ENCODE measurements at places on chromosomes 6 and 20. TPM values are rescaled to one million over a fixed set of nuclear protein-coding genes. Genes with fewer than 3 reads are reported as not detected.
A peak's percentile ranks its signal among the peaks of the same experiment; 100 is the strongest.

GRCh38 chr6:70668499-70668812 is 773 bp downstream of the SMAP1 start:
- no peak for DNase-seq

LGSN gene
- not detected for polyA plus RNA-seq

GRCh38 chr20:31607640-31608250 is 2.7 kb downstream of the ID1 start:
- peak; percentile 12 for DNase-seq

- no peak for DNase-seq
Measured at GRCh38 chr6:165694296-165694695, 31.3 kb upstream of the PDE10A start.

DNA sequence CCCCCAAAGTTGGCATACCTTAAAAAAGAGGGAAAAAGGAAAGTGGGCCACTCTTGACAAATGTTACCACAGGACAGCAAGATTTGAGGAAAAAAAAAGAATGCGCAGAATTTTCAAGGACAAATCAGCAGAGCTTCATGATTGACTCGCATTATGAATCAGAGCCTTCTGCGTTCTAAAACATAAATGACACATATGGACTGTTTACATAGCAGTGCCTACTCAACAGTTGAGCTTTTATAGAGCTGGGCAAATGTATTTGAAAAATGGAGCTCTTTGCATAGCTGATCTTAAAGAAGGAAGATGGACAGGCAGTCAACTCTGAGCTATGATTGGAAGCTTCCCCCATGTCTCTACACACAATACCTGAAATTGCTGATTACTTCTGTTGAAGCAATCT is 213.2 kb upstream of the NT5E start:
- no peak for DNase-seq

- DNase-seq, result no peak
Measured at GRCh38 chr6:104409913-104410312, 449.8 kb downstream of the HACE1 start.

APOBEC2 gene
- not detected for polyA plus RNA-seq

- no peak for DNase-seq
Measured at GRCh38 chr20:56411759-56412472, at the start of gene CASS4. Gene CASS4 (plus strand): TSS chr20:56412260. CDS start chr20:56412459, 199 bp downstream.

DNA sequence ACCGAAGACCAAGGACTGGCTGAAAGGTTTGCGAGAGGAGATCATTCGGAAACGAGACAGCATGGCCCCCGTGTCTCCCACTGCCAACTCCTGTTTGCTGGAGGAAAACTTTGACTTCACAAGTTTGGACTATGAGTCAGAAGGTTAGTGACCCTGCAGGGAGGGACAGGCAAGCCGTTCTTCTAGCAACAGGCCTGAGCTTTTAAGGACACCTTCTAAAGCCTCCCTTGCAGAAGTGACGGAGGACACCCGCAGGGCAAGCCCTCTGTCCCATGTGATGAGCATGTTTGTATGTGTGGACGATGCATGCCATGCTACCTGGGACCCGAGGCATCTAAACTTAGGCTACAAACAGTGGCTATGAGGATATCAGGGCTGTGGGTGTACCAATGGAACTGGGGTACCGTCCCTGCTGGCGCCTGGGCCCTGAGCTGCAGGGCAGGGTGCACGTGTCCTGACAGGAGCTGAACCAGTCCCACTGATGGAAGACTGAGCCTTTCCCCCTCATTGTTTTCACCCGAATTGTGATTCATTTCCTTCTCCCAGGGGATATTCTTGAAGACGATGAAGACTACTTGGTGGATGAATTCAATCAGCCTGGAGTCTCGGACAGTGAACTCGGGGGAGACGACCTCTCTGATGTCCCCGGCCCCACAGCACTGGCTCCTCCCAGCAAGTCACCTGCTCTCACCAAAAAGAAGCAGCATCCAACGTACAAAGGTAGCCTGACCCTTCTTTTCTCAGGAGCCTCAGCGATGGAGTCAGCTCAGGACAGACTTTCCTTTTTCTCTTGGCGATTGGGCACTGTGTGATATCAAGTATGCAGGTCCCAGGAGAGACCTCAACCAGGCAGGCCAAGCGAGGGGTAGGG is 84.4 kb downstream of the SERAC1 start:
- DNase-seq, result no peak

BMP5 gene
- polyA plus RNA-seq, result not detected

DNA sequence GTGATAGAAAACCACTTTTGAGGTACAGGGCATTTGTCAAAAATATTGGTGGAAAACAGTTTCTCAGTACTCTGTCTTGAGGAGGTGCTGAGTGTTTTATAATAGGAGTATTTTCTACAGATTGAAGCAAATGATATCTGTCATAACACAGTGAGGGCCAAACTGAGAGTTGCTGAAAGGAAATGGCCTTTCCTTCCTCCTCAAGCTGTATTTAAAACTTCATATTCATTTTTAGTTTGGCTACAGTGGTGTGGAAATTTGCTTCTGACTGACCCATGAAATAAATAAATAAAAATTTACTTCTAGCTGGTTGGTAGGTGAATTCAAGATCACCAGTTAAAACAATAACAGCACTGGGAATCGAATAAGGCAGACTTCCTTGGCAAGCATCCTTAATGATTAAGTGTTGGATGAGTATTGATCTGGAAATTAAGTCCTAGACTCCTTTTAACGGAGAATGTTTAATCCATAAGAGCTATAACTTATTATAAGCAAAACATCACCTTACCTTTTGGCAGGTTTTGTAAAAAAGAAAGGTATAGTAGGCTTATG is 828.6 kb upstream of the CITED2 start:
- DNase-seq, result no peak

- peak; percentile 66 for DNase-seq
Measured at GRCh38 chr6:31559958-31560696, 12.0 kb upstream of the LTA start.

GRCh38 chr6:82415820-82416219 is 52.2 kb downstream of the TPBG start:
- DNase-seq, result peak; percentile 58

CEP250 gene
- polyA plus RNA-seq, result 6.9 TPM

GRCh38 chr6:74676906-74677305 is 528.9 kb downstream of the COL12A1 start:
- no peak for DNase-seq

MTFR2 gene
- 13.2 TPM for polyA plus RNA-seq

MCCD1 gene
- not detected for polyA plus RNA-seq

DNA sequence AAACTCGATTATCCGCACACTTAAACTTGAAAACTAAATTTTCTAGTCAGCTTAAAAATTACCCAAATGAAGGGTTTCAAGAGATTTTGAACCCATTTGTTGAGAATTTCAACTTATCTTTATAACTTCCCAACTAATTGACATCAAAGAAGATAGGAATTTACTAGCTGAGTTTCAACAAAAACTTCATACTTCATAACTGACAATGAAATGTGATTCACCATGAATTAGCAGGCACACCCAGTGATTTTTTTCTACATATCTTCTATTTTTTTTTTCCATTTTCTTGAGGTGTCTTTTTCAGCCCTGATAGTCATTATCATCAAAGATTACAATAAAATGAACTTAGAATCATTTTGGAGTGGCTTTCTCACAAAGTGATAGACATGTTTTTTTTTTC is 26.7 kb downstream of the TNFAIP3 start:
- DNase-seq, result peak; percentile 66
